ENCODE measurements at places on chromosomes 7 and 10.

- DNase-seq, result no peak
Measured at GRCh38 chr7:151244196-151244840, 4.2 kb downstream of the SMARCD3 start.

- no peak for DNase-seq
Measured at GRCh38 chr10:71819985-71820384, 31.1 kb downstream of the PSAP start.

GRCh38 chr10:12768156-12769100 is 233.1 kb downstream of the CCDC3 start:
- no peak for DNase-seq

DNA sequence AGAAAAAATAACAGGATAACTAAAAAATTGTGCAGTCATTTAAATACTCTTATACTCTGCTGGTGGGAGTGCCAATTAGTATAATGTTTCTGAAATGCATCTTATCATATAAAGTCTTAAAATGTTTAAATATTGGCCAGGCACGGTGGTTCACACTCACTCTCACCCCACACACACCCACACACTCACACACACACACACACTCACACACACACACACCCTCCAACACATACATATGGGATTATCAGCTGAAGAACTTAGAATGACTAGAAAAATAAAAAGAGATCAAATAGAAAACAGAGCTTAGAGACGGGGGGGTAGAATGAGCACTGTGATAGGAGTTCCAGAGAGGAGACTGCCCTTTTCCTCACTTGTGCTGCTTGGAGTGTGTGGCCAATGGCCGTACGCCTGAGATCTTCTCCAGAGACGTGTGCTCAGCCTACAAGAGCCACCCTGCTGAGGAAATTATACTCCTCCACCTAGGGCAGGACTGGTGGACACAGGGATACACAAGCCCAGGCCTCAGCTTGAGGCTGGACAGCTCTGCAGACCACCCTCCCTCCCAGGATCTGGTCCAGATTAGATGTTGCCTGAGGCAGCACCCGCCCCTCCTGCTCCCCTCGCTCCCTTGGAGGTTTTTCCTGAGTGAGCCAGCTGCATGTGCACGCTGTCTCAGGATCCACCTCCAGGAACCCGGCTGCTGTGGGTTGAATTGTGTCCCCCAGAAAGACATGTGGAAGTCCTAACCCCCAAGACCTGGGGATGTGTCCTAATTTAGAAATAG is 26.5 kb upstream of the PRKAG2 start:
- DNase-seq, result no peak

DNA sequence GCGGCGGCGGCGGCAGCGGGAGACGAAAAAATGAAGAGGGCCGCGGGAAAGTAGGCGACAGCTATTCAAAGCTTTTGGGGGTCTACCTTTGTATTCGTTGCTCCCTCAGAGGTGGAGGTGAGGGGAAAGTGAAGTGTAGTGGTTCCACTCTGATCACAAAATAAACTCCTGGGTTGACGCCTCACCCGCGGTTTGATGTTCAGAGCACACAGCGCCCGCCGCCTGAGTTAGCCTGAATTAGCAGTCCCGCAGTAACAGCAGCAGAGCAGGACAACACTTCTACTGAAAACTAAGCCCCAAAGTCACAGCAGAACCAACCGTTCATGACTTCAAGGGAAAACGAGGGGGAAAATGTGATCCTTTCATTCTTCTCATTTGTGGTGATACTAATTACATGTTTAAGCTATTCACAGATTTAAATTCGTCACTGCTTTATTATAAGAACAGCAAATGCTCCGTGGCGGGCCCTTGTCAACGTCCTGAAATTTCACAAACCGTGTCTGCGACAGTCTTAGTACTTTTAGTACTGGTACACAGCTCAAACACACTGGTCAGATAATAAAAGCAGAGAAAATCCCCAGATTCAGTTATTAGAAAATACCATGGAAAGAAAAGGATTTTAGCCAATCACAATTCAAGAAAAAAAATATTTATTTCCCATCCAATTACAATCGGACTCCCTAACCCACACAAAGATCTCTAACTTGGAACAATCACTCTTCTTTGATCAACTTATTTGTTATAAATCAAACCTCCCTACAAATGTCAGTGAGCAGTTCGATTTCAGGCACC is 563 bp upstream of the JMJD1C start:
- DNase-seq, result no peak

- no peak for DNase-seq
Measured at GRCh38 chr10:107443813-107444212, 279.3 kb upstream of the SORCS1 start.

All from GM04503 (cell line).